Stimulated activated naive CD4-positive, alpha-beta T cell treated with Interleukin-2 at 50 U/mL for 16 hours (primary cell): ENCODE measurements at places on chromosomes 1 and 21.
A peak's percentile ranks its signal among the peaks of the same experiment; 100 is the strongest.

DNA sequence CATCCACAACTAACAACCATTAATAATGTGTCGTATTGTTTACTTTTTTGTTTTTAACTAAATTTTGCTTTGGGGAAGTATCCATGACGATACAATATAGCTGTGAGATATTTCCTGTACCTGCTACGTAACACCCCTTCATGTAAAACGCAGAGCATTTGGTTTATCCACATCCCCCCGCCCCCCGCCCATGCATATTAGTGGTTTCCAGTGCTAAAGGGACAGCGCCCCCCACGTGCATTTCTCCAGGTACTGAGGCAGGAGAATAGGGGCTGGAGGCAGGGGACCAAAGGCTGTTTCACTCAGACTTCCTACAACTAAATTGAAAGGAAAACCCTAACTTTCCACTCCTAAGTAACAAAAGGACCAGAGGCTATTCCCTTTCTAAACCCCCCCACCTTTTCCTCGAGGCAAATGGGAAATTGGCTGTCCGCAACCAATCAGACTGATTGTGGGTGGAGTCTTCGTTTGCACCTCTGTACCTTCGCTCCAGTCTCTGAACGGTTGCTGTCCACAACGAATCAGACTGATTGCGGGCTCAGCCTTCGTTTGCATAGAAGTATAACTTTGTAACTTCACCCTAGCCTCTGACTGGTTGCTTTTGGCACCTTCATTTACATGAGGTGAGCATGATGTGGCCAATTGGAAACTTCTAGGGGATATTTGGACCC lies 12.2 kb upstream of the RIPK4 start:
- DNase-seq = no peak

- no peak for DNase-seq
These were observed 105.5 kb downstream of the ZC3H11B start for GRCh38 chr1:219507437-219507836.

- DNase-seq = no peak
These were observed 1.1 kb downstream of the RYR2 start for GRCh38 chr1:237042892-237043576.

DNA sequence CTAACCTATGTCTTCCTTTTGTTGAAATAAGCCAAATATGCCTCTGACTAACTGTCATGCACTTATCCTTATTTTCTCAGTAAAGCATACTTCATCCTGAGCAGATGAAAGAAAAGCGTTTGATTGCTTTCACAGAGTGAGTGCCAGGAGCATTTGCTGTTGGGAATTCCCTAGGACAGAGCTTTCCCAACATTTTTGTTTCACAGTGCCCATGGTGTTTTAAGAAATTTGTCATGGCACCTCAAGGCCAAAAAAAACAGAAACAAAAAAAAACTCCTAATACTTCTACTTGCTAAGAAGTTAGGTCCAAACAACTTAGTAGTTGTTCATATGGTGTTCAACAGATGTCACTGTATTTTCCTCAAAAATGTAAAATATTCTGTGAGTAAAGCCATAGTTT lies 120.8 kb upstream of the BMP8A start:
- DNase-seq = no peak

DNA sequence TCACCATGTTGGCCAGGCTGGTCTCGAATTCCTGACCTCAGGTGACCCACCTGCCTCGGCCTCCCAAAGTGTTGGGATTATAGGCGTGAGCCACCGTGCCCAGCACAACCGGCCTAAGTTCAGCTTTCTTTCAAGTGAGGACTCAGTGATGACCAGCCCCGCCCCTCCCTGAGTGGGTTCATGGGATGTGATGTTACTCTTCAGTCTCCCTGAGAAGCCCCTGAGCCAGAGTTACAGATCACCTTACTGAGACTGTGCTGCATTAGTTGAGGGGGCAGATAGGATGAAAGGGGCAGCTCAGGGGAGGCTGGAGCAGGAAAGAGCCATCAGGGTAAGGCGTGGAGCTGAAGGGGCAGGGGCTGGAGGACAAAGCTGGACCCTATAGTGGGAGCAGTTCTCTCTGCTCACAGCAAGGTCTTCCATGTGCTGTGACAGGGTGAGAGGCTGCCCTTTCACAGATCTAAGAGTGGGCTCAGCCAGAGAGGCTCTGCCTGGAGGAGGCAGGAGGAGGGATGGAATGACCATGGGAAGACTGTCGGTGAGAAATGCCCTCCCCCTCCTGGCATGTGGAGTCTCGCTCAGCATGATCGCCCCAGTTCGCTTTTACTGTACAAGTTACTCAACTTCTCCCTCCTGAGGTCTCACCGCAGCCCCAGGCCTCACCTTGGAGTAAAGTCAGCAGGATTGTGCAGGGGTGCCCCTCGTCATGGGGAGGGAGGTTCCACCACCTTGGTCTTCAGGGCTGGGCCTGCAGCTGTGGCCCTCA lies 13.4 kb downstream of the SH2D2A start:
- DNase-seq = no peak

GRCh38 chr1:180080439-180080838 lies 74.2 kb upstream of the QSOX1 start:
- DNase-seq = no peak

DNA sequence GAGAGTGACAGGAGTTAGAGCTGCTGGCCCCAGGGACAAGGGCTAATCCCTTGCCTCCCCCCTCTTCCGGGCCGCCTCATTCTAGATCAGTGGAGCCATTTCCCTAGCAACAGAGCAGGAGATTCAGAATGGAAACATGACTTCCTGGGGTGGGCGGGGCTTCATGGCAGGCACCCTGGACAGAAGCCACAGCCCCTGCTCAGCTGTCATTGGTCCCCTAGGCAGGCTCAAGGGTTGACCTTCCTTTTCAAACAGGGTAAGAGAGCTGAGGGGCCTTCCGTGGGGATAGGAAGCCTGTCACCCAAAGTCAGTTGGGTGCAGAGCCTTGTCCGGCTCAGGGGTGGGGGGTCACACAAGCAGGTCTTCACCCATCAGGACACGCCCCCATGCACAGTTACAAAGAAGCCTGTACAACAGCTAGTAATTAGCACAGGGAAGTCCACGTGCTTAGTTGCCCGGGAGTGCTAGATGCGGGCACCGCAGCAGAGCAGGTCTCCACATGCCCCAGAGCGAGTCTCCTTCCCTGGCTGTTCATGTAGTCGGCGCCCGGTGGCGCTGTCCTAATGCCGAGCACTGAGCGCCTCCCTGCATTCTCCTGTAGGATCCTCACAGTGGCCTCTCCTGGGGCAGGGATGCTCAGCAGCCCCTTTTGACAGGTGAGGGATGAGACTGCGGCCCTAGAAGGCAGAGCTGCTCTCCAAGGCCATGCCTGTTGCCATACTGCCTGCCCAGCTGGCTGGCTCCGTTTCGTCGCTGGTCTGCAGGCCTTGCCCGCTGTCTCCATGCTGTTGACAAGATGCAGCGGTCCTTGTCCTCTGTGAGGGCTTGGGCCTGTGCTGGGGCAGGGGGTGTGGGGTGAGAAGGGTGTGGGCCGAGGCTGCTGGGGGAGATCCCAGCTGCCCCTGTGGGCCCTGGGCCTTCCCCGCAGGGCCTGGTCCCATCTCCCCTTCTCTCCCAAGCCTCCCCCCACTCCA lies 5.1 kb downstream of the TMEM201 start:
- peak; percentile 13 for DNase-seq

GRCh38 chr1:200872446-200873115 lies at the start of gene GPR25:
GPR25 (plus strand) TSS chr1:200872981; CDS start chr1:200873038, 57 bp downstream.
- DNase-seq = no peak

- DNase-seq = no peak
These were observed 282.0 kb downstream of the PTPRU start for GRCh38 chr1:29518183-29518835.

DNA sequence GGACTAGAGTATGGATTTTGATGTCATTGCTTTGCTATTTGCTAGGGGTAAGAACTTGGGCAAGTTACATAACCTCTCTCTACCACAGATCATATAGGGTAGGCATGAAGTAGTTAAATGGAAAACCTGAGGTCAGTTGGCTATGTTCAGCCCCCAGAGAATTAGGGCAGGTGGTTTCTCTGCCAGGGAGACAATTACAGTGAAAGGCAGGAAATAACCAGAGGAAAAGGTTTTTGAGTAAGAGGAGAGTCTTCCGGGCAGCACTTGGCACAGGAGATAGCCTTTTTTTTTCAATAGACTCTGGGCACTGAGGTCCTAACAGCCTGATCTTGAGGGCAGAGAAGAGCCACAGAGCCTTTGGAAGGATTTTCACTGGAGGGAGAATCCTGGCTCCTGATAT lies 16.7 kb upstream of the SERBP1 start:
- no peak for DNase-seq

DNA sequence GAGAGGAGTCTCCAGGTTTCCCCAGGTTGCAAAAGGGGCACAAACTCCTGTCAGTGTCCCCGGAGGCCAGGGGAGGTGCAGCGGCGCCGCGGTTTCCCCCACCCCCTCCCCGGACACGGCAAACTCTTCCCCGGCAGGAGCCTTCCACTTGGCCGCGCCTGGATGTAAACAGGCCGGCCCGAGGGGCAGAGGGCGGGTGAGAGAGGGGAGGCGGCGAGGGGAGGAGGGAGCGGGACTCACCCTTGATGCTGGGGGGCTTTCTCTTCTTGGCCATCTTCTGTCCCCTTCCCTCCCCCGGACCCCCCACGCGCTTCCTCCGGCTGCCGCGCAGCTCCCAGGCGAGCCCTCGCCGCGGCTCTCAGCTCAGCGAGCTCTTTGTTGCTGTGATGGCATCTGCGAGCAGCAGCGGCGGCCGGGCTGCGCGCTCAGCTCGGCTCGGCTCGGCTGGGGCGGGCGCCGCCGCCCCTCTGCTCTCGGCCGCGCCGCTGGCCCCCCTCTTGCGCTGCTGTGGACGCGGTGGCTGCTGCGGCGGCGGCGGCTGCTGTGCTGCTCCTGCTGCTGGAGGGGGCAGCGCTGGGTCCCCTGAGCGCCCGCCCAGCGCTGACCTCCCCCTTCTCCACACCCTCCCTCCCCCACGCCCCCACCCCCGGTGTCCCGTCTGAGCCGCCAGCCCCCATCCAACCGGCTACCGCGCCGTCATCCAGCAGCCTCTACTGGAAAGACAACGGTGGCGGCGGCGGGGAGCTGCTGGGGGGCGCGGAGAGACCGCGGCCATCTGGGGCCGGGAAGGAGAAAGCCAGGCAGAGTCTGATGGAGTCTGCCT lies 4.9 kb upstream of the SLC44A5 start:
- no peak for DNase-seq

DNA sequence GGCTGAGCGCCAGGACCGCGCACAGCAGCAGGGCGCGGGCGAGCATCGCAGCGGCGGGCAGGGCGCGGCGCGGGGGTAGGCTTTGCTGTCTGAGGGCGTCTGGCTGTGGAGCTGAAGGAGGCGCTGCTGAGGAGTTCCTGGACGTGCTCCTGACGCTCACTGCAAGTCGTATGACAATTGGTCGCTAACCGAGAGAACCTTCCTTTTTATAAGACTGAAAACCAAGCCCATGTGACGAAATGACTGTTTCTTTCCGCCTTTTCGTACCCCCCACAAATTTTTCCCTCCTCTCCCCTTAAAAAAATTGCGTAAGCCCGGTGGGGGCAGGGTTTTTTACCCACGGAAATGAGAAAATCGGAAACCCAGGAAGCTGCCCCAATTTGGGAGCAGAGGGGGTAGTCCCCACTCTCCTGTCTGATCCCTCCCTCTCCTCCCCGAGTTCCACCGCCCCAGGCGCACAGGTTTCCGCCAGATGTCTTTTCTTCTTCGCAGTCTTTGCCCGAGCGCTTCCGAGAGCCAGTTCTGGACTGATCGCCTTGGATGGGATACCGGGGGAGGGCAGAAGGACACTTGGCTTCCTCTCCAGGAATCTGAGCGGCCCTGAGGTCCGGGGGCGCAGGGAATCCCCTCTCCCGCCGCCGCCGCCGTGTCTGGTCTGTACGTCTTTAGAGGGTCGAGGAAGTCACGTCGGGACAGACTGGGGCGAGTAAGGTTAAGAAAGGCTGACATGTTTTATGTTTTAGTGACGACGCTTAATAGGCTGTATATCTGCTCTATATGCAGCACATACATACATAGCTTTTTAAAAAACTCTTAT lies at the start of gene PTGS2:
TSS of gene PTGS2 (minus strand) at position 179 of the 817 bp plus-strand sequence. CDS start at position 46, 133 bp downstream.
- DNase-seq = no peak

DNA sequence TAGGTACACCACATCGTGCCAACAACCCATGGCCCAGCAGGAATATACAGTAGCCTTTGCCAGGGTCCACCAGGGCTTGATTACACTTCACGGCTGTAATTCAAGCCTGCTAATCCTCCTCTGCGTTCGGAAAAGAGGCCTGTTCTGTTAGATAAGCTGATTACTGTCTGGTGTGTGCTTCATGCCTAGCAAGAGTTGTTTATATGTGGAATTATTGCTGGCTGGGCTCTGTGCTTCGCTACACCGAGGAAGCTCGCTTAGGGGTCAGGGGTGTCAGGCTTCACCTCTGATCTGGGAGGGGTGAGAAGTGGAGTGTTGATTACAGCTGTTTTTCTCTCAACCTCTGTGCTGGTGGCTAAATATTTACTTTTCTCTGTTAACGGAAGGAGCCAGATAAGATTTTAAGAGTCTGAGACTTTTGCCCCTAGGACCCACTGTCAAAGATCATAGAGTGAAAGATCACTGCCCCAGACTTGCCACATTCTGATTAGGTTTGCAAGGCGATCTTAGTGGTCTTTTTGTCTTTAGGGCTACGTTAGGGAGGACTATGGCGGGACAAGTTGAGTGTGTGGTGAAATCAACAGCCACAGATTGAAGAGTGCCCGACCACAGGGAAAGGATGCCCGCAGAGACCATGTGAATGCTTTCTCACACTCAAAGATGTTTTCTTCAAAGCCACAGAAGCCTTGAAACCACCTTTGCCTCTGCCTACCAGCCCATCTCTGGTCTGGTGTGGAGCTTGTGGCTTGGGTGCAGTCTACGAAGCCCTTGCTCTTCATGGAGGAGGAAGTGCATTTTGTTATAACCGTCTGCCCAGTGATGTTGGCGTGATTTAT lies 216.1 kb downstream of the PBX1 start:
- DNase-seq = no peak

GRCh38 chr1:8293118-8293517 lies 24.8 kb upstream of the SLC45A1 start:
- no peak for DNase-seq

GRCh38 chr1:201302163-201303152 lies 19.2 kb downstream of the PKP1 start:
- no peak for DNase-seq

DNA sequence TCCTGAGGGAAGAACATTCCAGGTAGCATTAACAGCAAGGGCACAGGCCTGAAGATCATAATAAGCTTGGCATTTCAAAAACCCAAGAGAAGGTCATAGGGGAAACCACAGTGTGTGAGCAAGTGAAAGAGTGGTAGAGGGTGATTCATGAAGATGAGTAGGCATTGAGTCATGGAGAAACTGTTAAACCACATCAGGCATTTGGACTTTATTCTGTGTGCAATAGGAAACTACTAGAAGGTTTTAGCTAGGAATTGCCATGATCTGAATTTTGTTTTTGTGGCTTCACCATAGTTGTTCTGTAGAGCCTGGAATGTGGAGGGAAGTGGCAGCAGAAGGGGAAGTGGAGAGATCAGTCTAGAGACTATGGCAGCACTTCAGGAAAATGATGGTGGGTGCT lies 359.0 kb upstream of the PTBP2 start:
- DNase-seq = no peak
